ENCODE measurements at places on chromosomes 3 and 15.

- no peak for DNase-seq
Measured at GRCh38 chr15:70267879-70268278, 170.2 kb upstream of the TLE3 start.

DNA sequence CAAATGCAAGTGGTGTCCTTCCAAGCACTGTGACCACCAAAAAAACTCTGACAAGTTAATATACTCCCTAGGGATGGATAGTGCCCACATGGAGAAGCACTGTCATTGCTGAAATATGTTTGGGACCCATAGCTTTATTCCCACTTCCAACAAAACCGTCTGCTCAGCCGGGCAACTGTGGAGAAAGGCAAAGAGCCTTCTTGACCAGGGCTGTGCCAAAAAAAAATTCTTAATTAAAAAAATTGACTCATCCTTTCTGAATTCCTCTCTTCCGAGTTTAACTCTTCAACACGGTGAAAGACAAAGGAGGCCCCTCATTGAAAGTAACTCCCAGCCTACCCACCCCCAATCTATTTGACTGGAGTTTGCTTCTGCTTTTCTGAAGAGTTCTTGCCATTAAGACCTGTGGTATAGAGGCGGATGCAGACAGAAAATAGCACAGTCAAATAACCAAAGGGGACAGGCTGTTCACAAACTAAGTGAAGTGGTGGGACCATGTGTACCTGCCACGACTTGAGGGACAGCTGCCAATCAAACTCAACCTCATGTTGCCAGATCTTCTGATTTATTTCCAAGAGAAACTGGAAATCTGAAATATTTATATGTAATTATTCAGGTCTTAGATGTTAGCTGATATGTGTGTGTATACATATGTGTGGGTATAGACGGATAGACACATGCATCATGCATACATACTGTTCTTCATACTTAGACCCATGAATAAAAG is 135.4 kb upstream of the PFN2 start:
- no peak for DNase-seq

DNA sequence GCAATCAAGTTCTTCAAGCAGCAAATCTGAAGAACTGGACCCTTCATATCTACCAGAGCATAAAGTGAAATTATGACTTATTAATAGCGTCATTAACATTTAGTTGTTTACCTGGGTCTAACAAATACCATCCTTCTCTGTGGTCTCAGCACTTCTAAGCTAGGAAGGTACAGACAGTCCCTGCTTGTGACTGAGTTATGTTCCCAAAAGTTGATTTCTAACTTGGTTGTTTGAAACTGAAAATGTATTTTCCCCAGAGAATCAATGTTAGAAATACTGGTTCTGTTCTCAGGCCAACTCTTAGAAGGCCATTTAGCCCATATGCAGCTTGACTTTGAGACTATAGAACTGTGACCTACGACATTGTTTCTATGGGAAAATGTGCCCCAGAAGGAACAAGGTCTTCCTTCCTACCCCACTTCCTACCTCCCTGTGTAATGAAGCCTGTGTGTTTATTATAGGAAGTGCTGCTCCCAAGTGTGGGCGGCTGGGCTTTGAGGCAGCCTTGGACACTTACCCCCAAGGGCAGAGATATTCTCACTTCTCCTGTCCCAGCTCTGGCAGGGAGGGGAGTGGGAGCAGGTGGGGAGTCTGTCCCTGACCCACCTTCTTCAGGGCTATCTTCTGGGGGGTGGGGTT is 12.2 kb upstream of the MAPK6 start:
- DNase-seq: no peak

- DNase-seq: peak; percentile 10
Measured at GRCh38 chr3:1942781-1943180, 155.9 kb upstream of the CNTN4 start.

- DNase-seq: no peak
Measured at GRCh38 chr3:148763986-148764935, 63.4 kb upstream of the CPB1 start.

DNA sequence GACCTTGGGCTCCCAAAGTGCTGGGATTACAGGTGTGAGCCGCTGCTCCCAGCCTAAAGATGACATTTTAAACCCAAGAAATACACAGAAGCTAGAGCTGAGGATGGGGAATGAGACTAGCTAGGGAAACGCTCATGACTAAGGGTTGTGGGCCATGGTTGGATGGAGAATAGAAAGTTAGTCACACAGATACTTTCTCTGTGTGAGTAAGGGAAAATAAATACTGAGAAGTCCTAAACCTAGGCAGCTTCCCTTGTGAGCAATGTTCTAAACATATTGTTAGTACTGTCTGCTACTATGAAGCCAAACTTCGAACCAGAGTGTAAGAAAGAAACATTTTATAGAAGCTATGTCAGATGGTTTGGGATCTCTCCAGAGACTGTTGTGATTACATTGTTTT is 304.8 kb upstream of the STAC start:
- no peak for DNase-seq

GRCh38 chr15:33846862-33847261 is 121.4 kb upstream of the CHRM5 start:
- no peak for DNase-seq

DNA sequence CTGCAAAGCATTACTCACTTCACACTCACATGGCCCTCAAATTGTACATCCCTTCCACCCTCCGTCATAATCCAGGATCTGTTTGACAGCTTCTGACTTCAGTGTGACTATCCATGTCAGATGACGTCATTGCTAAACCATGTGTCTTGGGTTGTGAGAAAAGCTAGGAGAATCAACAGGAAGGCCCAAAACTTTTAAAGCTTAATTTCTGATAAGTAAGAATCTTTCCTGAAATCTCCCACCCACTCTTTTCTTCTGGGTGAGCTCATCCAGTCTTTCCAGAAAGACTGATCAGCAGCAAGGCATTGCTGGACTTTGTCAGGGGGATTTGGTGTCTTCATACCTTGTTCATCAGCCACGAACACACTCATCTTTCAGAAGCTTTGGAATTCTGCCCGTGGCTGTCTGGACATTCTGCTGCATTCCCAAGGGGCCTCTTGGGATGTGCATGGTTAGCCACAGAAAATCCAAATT is 11.5 kb upstream of the LMCD1 start:
- DNase-seq: no peak

- no peak for DNase-seq
Measured at GRCh38 chr3:176097027-176097426, 1100.3 kb downstream of the TBL1XR1 start.

- no peak for DNase-seq
Measured at GRCh38 chr15:39191871-39192291, 389.0 kb upstream of the THBS1 start.
